ENCODE measurements at places on chromosomes 4 and X. TPM values are rescaled to one million over a fixed set of nuclear protein-coding genes. Genes with fewer than 3 reads are reported as not detected.

AKAP4 gene
- total RNA-seq, result 19.0 TPM

TRIML2 gene
- not detected for total RNA-seq

- H3K27ac ChIP-seq, result no peak overlapping the region
- no peak for DNase-seq
Measured at GRCh38 chrX:10756441-10756840, 136.1 kb upstream of the MID1 start.

LONRF3 gene
- total RNA-seq, result 3.5 TPM

DNA sequence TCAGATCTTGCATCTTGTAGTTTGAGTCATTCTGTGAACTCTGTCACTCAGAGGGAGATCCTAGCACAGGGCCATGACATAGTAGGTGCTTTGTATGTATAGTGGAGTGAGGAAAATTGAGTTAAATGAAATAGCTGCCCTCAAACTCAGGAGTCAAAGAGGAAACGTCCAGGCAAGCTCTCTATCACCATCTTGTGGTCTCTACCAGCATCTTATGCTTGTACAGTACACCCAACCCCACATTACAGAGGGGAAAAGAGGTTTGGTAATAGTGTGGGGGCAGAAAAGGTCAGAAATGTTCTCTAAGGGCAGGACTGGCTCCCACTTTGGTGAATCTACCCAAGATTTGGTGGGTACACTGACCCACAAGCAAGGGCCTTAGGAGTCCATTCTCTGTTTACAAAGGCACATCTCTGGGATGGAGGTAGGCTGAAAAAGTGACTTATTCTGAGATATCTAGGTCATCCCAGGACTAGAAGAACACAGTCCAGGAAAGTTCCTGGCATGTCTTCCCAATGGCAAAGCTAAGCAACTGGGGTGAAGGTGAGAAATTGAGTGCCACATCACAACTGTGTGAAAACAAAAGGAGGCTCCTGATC lies 131.8 kb downstream of the OR13H1 start:
- no peaks in the 10 kb centered on the region for H3K36me3 ChIP-seq
- H3K4me1 ChIP-seq, result no peaks in the 10 kb centered on the region
- no peaks in the 10 kb centered on the region for H3K27me3 ChIP-seq

DNA sequence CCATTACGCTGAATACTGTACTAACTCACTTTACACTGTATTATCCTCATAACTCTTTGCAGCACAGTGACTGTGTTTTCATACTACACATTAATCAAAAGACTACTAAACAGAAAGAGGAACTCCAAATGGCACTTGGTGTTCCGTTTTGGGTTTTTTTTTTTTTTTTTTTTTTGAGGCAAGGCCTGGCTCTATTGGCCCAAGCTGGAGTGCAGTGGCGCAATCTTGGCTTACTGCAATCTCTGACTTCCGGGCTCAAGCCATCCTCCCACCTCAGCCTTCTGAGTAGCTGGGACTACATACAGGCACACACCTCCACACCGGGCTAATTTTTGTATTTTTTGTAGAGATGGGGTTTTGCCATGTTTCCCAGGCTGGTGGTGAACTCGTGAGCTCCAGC lies 10.7 kb downstream of the KLHL8 start:
- no peak for DNase-seq
- no peaks in the 10 kb centered on the region for H3K4me1 ChIP-seq
- H3K27me3 ChIP-seq, result no peaks in the 10 kb centered on the region

DNA sequence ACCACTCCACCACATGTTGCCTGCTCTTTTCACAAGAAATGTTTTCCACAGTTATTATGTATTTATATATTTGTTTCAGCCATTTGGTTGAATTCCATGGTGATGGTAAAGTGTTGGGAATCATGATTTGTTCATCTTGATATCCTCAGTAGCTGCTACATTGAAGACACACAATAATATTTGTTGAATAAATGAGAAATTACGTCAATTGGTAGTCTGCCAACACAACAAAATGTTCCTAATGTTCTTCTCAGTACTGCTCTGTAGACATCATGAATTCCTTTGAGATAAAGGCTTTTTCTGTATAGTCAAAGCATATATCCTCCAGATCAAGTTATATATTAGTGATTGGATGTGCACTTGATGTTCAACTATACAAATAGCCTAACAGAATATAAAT lies 29.5 kb downstream of the CXXC4 start:
- H3K4me3 ChIP-seq, result no peak overlapping the region
- H3K27me3 ChIP-seq, result no peaks in the 10 kb centered on the region
- H3K4me1 ChIP-seq, result no peaks in the 10 kb centered on the region
- no peak overlapping the region for H3K27ac ChIP-seq
- DNase-seq, result no peak
